GOT3 (cell line): ENCODE measurements at places on chromosomes 4 and X.

GRCh38 chrX:9510366-9510765, 45.5 kb downstream of the TBL1X start:
- no peak for DNase-seq

DNA sequence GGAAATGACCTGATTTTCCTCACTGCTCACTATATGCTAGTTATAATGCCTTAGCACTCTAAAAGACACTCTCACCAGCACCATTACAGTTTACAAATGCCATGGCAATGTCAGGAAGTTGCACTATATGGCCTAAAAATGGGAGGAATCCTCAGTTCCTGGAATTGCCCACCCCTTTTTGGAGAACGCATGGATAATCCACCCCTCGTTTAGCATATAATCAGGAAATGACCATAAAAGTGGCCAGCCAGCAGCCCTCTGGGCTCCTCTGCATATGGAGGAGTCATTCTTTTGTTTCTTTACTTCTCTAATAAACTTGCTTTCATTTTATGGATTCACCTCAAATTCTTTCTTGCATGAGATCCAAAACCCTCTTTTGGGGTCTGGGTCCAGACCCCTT, 93.0 kb downstream of the UPRT start:
- DNase-seq, result no peak

- DNase-seq, result no peak
These were observed 38.1 kb upstream of the RASGEF1B start for GRCh38 chr4:81509822-81510221.

DNA sequence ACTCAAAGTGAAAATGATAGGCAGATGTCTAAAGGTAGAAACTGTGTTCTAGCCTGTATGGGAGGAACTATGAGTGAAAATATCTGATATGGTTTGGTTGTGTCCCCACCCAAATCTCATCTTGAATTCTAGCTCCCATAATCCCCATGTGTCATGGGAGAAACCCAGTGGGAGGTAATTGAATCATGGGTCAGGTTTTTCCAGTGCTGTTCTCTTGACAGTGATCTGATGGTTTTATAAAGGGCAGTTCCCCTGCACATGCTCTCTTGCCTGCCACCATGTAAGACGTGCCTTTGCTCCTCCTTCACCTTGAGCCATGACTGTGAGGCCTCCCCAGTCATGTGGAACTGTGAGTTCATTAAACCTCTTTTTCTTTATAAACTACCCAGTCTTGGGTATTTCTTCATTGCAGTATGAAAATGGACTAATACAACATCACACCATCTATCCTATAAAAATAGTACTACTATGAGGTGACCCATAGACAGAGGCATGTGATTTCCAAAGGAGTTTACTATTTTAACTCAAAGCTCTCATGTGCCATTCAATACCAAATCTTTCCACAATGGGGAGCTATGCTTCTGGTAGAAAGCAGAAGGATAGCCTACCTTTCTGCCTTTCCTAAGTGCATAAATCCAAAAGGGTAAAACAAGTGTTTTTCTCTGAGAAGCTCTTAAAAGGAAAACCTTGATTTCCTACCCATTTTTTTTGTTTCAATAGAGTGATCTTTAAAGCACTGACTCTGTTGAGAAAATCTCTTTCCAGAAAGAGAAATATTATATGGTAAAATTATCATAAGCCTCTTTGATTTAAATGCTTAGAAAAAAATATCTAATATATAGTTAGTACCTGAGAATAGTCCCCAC, 38.8 kb downstream of the SEC31A start:
- DNase-seq, result no peak

- DNase-seq, result no peak
These were observed 59.0 kb downstream of the WWC2 start for GRCh38 chr4:183158062-183158461.

DNA sequence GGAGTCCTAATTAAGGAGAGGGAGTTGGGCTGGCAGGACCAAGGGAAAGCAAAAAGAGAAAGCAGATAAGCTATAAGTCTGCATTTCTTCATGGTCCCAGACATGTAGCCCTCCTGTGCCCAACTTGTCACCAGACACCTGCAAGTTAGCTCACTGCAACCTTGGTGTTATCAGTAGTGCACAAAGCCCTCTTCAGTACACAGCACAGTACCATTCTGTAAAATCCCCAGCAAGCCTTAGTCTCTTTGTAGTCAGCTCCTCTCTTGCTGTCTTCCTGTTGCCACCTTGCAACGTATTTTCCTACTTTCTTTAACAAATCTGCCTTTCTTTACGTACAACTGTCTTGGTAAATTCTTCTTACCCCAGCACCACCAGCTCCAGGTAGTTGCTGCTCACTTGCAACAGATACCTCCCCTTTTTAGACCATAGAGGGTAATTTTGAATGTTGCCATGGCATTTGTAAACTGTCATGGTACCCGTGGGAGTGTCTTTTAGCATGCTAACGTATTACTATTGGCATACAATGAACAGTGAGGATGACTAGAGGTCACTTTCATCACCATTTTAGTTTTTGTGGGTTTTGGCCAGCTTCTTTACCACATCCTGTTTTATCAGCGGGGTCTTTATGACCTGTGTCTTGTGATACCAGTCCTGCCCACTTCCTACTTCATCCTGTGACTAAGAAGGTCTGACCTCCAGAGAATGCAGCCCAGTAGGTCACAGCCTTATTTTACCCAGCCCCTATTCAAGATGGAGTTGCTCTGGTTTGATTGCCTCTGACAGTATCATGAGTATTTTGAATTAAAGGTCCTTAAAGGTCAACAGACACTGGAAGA, 28.3 kb upstream of the AP1S2 start:
- DNase-seq, result no peak

- no peak for DNase-seq
These were observed 96.2 kb downstream of the UGT8 start for GRCh38 chr4:114694770-114695169.

GRCh38 chrX:65610040-65610439, 57.4 kb upstream of the MSN start:
- no peak for DNase-seq

GRCh38 chr4:5827108-5828004, 65.5 kb downstream of the CRMP1 start:
- DNase-seq, result no peak

GRCh38 chr4:110165382-110166286, 32.8 kb downstream of the ELOVL6 start:
- no peak for DNase-seq

GRCh38 chrX:112678831-112679230, 907 bp downstream of the LHFPL1 start:
- DNase-seq, result no peak

DNA sequence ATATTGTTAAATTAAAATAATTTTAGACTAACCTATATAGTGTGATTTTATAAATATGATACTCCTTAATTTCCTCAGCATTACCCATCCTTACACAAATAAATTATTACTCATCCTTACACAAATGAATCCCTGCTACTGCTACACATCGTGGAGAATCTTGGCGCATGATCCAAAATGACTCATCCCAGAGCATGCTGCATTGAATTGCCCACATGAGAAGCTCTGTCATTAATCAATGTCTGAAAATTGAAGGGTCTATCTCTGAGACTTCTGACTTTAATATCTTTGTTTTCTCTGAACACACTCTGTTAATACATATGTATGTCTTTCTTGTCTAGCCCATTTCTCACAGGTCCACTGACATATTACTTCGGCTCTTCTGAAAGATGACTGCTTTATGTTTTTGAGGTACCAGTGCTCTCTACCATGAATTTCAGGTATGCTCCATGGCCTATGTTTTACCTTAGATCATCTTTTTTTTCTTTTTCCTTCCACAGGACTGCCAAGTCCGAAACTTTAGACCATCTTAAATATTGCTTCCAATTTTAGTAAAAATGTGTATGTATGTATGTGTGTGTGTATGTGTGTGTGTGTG, 15.7 kb upstream of the DUSP21 start:
- no peak for DNase-seq

DNA sequence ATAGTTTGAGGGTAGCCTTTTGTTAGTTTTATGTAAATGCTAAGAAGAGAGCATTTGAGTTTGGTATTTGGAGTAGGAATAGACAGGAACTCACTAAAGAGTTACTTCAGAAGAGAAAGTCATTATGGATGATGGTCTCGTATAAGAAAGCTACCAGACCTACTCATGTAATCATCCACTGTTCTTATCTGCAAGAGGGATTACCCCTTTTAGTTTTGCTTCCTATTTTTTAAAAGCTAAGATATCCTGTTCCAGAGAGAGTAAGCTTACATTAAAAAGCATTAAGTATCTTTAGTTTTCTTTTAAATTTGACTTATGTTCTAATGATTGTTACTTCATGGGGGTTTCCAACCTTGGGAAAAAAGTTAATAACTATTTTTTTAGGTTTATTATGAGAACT, 12.5 kb upstream of the ART3 start:
- DNase-seq, result no peak
